PC-9 (cell line): ENCODE measurements at places on chromosomes 2 and 18.

DNA sequence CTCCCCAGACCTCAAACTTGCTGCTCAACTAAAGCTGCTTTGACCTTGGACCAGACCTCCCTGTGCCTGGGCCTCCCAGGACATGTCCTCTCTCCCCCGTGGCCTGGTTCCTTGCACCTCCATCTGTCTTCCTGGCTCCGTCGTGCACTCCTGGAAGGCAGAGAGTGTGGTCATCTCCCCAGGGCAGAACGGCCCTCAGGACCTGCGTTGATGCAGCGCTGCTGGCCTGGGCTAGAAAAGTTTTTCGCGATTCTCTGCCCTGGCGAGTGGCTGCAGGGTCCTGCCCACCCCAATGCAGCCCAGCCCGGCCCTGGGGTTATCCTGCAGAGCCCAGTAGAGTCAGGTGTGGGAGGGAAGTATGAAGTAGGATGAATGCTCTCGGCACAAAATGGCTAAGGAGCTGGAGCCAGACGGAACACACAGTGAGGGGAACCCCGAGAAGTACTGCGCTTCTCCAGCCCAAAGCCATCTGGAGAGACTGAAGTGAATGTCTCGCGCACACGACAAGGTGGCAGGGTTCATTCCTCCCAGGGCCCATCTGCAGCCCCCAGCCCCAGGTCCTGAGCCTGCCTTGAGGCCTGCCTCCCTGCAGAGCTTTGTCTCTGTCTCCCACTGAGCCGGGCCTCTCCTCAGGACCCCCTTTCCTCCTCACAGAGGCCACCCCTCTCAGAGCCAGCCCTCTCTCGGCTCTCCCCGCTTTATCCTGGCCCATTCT lies 41.7 kb downstream of the ATOH8 start:
- DNase-seq: no peak

- DNase-seq: no peak
Measured at GRCh38 chr2:238431-238830, 25.4 kb downstream of the SH3YL1 start.

DNA sequence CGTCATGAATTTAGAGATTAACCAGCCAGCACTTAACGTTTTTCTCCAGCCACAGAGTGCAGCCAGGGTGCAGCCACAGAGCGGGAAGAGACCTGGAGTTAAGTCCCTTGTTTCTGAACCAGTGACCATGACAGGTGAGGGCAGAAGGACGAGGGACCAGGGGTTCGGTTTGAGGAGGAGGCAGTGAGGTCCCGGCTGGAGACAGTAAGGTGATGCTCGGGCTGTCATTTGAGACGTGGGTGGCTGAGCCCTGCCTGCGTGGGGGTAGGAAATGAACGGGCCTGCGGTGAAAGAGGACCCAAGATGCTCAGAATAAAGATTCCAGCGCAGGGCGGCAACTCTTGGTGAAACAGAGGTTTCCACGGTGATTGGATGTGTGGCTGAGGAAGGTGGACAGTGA lies 205.9 kb downstream of the SNTG2 start:
- DNase-seq: no peak

- no peak for DNase-seq
Measured at GRCh38 chr2:12844511-12844910, 127.8 kb downstream of the TRIB2 start.

GRCh38 chr18:37572736-37573135 lies 7.1 kb upstream of the CELF4 start:
- DNase-seq: no peak

DNA sequence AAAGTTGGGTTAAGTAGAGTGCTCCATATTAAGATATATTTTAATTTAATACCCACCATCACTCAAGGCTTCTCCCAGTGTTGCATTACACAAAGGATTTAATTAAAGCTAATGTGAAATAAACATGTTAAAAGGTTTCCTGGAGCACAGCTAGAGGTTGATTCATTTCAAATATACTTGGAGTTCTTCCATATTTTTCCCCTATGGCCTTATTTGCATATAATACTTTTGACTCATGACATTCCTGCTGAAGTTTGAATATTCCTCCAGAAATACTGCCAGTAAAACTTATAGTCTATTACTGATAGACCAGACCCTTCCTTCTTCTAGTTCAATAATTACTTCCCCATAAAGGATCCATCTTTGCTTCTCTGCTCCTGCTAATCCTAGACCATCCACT lies 227.5 kb downstream of the GULP1 start:
- no peak for DNase-seq

DNA sequence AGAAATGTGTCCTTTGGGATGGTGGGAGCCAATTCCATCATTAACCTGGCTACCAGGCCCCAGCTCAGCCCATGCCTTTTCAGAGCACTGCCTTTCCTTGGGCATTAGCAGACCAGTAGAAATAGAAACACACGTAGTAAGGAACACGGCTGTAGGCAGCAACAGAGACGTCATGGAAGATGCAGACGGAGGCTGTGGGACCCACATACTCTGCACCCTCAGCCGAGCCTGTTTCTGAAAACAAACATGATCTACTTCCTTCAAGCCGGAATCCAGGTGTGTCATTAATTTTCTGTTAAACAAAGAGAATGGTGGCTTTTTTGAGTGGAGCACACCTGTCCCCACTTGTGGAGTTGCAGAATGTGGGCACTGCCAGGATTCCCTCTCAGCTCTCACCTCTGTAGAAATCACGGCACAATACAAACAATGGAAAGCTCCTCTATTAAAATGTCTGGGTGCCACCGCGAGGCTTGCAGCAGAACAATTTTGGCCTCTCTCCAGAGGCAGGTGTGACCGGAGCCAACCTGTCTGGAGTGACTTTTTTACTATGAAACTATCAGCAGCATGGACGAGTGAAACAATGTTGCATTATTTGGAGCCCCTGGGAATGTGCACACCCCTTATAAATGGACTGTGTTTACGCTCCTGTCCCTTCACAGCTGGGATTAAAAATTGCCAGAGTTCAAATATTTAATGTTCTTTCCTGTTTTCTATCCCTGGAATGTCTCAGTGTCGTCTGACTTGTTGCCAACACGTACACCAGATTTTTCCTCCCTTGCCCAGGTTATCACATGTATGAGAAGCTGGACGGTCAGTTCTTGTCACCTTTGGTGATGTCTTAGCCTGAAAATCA lies 31.7 kb downstream of the SPP2 start:
- peak; percentile 61 for DNase-seq

GRCh38 chr2:196390243-196391148 lies 219.1 kb upstream of the STK17B start:
- no peak for DNase-seq
